Activated CD8-positive, alpha-beta memory T cell treated with anti-CD3 and anti-CD28 coated beads, Interleukin-2, amount 50 U/mL, for 4 hours (primary cell): ENCODE measurements at places on chromosomes 4 and X.

DNA sequence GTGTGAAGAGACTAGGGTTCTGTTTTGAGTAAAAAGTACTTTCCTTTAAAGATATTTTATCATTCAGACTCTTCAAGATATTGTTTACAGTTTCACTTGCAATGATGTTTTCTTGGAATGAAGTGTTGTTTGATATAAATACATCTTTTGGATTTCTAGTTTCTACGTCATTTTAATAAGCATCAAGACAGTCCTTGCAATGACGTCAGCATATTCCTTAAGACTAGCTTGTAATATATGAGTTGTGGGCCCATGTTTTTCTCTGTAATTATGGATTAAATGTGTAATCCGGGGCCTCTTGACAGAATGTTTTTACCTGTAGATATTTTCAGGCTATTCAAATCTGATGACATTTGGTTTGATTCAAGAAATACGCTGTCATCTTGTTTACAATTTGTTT, 66.1 kb downstream of the RBMX2 start:
- no peak for DNase-seq

- DNase-seq, result no peak
Measured at GRCh38 chr4:40557736-40558135, 71.9 kb downstream of the RBM47 start.

- DNase-seq, result no peak
Measured at GRCh38 chr4:161856711-161857326, 307.0 kb downstream of the FSTL5 start.

DNA sequence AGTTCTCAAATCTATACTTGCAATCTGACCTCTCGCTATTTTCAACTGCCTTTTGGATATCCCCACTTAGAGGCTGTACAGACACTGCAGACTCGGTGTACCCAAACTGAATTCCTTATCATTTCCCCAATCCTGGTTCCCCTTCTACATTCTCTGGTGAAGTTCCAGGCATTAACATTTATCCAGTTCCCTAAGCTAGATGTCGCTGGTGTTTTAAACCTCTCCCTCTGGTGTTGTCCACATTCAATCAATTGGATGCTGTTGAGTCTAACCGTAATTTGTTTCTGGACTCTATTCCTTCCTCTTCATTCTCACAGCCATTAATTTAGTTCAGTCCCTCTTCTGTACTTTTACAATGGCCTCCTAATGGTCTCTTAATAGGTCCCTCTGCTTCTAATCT, 7.2 kb upstream of the STK26 start:
- no peak for DNase-seq

DNA sequence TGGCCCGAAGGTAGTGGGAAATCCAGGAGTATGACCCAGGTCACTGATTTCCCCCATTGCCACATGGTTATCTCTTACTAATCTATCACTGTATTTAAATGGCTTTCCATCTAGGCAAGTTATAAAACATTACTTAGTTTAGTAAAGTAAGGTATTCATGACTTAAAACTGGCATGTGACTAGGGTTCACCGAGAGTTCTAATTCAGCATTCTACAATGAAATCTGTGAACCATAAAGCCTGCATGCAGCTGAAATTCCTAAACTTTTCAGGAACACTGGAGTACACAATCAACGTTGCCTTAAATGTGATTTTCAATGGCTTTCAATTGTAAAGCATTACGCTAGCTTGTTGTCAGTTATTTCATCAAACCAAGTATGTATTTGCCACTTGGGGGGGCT, 22.7 kb upstream of the PRPS2 start:
- no peak for DNase-seq

DNA sequence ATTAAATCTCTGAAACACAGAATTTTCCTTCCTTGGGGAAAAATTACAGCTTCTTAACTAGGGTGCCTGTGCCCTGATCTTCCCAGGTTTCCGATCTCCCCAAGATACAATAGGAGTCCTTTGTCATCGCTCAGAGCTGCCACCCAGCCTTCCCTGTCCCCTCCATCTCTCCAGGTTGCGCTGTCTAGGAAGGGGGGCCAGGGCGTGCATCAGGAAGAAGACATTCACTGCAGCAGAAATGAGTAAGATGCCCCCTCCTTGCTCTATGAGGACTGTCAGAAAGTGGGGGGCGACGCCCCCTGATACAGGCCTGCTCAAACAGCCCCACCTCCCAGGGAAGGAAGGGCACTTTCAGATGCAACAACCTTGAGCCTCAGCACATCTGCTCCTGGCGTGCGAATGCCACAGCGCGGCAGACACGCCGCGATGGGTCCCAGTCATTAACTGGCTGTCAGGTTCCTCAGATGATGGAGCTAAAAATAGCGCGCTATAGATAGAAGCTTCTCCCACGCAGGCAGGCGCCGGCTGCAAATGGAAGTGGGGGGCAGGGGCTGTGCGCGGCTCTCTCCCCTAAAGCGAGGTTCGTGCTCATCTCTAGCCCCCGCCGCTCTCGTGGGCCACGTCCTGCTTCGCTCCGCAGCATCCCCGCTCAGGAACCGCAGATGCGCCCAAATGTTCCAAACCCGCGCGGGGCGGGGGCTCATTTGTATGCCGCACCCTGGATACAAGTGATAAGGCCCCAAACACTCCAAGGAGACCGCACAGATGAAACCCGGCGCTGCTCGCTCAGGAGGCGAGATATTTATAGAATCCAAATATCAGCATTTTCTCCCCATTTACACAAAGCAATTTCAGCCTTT, 57.6 kb upstream of the LGI2 start:
- DNase-seq, result no peak

GRCh38 chr4:130485371-130485770, 1389.4 kb downstream of the C4orf33 start:
- DNase-seq, result no peak

DNA sequence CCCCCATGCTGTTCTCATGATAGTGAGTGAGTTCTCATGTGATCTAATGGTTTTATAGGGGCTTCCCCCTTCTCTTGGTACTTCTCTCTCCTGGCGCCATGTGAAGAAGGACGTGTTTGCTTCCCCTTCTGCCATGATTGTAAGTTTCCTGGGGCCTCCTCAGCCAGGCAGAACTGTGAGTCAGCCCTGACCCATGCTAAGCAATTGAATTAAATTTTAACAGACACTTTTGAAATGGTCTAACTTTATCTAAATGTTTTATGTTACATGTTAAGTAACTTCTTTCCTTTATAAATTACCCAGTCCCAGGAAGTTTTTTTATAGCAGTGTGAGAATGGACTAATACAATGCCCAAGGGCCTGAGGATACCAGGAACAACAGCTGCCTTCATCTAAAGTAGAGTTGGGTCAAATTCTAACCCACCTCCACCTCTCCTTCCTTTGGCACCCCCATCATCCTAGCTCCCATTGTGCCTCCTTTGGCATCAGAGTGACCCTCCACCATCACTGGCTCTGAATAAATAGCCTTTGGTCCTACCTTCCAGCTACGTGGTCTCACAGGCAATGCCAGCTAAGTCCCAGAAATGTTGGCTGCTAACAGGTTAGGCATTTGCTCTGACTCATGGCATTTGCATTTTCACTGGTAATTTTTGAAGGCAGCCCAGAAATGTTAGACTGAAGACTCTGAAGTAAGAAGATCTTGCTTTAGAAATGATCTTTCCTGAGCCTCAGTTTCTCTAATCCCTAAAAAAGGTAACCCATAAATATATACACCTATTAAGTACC, 182.1 kb downstream of the MOSPD2 start:
- no peak for DNase-seq

DNA sequence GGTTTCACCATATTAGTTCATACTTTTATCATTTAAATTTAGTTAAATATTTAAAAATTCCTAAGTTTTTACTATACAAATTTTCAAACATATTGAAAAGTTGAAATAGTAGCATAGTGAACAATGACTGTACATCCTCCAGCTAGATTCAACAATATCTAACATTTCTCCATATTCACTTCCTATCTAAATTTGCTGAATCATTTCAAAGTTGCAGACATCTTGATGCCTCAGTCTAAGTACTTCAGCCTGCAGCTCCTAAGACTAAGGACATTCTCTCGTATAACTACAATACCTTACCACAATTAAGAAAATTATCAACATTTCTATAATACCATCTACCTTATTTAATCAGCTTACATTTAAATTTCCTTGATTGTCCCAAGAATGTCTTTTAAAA, 132.7 kb downstream of the TMEM164 start:
- no peak for DNase-seq

GRCh38 chrX:38560776-38561125, 591 bp upstream of the TSPAN7 start:
- no peak for DNase-seq

DNA sequence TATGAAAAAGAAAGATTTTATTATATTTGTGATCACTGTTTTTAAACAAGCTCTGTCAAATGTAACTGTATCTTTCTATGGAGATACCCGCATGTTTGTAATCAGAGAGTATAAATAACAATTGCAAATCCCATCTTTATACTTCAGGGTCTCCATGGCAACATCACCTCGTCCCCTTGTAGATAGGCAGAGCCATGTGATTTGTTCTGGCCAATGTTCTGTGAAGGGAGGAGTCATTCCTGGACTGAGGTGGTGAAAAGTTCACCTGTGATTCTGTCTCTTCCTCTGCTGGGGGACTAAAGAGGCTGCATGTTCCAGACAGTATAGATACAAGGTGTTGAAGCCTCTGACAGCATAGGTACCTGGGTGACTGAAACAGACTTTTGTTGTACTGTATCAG, 45.6 kb upstream of the MED14 start:
- no peak for DNase-seq

DNA sequence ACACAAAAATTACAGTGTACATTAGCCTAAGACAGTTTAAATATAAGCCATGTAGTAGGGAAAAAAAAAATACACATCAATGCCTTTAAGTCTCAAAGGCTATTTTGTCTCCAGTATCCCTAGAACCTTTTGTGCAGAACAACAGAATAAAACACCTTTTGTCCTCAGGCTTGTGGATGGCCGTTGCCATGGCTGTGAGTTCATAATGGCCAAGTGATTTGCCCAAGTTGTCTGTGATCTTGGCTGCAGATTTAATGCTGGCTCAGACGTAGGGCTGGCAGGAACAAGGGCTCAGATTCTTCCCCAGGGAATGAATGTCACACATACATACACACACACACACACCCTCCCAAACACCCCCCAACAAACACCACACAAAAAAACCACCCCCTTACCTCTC, 25.3 kb downstream of the GPM6B start:
- DNase-seq, result no peak

DNA sequence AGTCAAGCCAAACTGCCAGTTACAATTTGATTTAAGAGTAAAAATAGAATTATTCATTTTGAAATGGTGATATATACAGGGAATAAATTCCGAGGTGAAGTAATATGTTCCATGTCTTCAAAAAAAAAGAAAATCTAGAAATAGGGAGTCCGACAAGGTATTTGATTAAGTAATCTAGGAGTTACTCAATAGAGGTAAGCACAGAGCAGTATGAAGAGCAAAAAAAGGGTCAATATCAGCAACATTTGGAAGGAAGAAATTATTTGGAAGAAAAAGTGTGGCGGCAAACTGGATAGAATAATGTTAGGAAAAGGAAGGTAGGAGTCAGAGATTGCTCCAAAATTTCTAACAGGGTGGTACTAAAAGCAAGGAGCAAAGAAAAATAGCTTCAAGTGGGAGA, 113.7 kb upstream of the BMP3 start:
- no peak for DNase-seq

- no peak for DNase-seq
Measured at GRCh38 chr4:182427554-182427953, 184.4 kb downstream of the TENM3 start.

DNA sequence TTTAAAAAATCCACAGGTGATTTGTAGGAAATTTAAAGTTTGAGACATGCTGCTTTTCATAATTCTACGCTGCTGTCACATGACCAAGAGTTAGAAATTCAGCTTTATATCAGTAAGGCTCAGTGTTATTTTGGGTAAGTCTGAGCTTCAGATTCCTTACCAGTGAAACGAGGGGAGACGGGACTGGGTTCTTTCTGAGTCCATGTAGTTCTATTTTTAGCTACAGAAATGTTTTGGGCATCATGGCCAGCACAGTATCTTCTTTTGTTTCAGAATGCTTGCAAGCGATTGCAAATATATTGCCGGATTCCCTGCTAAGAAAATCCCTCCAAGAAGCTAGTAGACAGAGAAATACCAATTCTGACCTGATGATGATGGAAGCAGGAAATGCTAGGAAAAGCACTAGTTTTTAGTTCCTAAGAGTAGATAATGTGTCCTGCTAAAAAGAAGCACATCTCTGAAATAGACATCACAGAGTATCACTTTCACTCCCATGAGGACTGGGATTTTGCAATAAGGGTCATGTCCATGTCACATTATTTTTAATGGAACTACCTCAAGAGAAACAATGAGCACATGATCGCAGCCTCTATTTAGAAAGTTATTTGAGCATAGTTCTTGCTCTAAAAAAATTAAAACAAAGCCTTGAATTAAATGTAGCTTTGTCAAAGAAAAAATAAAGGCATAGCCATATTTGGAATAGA, 10.9 kb downstream of the ATP1B4 start:
- no peak for DNase-seq

GRCh38 chr4:25929298-25929686, 15.3 kb downstream of the SMIM20 start:
- no peak for DNase-seq

GRCh38 chr4:159051245-159052071, 51.4 kb upstream of the RAPGEF2 start:
- DNase-seq, result no peak

- no peak for DNase-seq
Measured at GRCh38 chr4:113025416-113025815, 24.0 kb upstream of the ANK2 start.

GRCh38 chrX:107673933-107674479, 45.7 kb downstream of the PRPS1 start:
- peak; percentile 90 for DNase-seq

- no peak for DNase-seq
Measured at GRCh38 chr4:140242357-140243277, 88.6 kb upstream of the MAML3 start.

GRCh38 chr4:96145601-96146000, 305.7 kb downstream of the PDHA2 start:
- no peak for DNase-seq

GRCh38 chr4:33323393-33323792, 2603.2 kb downstream of the PCDH7 start:
- DNase-seq, result no peak

DNA sequence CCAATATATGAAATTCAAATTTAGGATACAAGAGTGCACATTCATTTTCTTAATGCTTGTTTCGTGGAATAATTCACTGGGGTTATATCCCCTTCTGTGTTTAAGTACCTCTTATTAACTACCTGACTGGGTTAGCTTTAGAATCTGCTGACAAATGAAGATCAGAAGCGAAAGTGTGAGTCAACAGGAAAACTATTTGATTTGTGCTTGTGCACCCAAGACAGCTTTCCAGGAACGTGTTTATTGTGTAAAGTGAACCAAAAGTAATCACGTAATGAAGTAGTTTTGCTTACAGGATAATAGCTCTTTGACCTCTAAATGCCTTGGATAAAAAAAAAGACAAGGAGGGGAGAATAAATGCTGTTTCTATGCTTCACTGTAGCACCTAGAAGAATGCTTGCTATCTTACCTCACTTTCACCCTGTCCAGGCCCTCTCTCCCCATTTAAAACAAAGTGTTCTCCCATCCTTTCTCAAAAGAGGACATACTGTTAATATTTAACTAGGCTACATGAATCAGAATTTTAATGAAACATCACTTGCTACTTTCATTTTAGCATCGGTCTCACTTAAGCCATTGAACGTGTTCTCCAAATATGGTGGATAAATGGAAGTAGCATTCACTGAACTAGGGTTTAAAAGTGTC, 141.9 kb downstream of the THOC2 start:
- DNase-seq, result no peak
